ENCODE measurements at places on chromosomes 5 and 9.

GRCh38 chr9:8842402-8843193, 1043.0 kb upstream of the DMAC1 start:
- DNase-seq, result no peak

DNA sequence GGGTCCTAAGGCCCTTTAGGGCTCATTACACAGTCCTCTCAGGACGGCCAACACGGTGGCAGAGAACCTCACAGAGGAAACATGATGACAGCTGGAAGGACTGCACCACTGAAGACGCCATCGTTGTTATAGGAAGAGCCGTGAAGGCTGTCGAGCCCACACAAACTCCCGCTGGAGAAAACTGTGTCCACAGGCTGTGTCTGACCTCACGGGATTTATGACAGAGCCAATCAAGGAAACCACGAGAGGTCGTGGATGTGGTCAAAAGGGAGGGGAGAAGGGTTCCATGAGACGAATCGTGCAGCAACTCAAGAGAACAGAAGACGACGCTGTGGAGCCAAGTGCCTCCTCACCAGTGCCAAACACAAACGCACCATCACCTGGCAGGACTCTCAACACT, 12.2 kb downstream of the QSOX2 start:
- no peak for DNase-seq

DNA sequence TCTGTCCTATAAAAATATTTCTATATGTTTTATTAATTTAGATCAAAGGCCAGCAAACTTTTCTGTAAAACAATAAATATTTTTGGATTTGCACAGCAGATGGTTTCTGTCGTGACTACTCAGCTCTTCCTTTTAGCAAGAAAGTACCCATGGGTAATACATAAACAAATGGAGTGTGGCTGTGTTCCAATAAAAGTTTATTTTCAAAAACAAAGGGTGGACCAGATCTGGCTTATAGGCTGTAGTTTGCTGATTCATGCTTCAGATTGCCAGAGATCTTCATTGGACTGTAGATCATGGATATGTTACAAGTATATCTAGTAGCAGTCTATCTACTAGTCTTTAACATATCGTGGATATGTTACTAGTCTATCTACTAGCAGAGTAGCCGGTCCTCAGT, 590.5 kb downstream of the CSNK1G3 start:
- no peak for DNase-seq

DNA sequence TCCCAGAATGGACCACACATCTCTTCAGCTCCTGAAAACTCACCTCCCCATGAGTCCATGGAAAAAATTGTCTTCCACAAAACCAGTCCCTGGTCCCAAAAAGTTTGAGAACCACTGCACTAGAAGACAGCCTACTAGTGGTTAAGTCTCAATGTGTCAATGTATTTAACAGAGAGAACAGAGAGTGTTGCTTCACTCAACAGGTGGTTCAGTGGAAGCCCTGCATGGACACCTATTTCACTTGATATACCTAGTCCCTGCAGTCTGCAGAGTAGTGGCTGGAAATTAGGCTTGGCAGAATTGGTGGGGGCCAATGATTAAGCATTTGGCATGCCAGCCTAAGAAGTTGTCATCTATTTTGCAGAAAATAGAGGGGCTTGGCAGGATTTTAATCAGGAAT, 23.0 kb downstream of the IL7R start:
- DNase-seq, result no peak

DNA sequence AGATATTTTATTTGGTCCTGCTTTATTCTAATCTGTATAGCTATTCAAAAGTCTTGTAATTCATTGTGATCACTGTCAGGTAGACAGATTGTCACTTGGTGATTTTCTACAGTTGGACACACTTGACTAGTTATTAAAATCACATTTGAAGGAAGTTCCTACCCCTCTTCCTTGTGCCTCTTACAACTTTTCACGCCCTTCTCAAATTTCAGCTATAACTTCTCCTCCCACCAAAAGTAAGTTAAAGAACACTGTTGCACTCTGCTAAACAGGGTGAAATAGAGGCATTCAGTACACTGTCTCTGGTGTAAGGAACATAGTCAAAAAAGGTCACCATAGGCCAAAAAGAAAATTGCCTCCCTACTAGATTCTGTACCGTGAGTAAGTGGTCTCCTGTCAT, 142.1 kb upstream of the POU5F2 start:
- no peak for DNase-seq

- no peak for DNase-seq
Measured at GRCh38 chr9:128625391-128626146, 31.1 kb downstream of the DYNC2I2 start.

GRCh38 chr5:14316471-14316870, 173.3 kb downstream of the TRIO start:
- DNase-seq, result no peak

- no peak for DNase-seq
Measured at GRCh38 chr5:78706381-78706780, 57.8 kb upstream of the LHFPL2 start.

- DNase-seq, result no peak
Measured at GRCh38 chr5:167123126-167123525, 1168.3 kb upstream of the WWC1 start.

GRCh38 chr5:33539212-33539611, 98.4 kb downstream of the TARS1 start:
- no peak for DNase-seq

DNA sequence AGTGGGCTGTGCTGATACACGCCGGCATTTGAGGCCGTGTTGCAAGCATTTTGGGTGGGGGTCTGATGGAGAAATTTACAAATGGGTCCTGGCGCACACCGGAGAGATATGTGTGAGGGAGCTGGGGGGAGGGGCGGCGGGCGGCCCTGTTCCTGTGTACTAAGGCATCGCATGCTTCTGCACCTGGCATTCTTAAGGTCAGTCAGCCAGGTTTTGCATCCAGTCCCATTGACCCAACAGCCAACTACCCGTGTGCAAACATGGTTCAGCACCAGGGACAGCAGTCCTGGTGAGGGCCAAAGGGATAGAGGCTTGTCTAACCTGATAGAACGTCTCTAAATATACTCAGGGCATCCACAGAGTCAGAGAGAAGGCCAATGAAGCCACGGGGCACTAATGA, 839 bp downstream of the GABRG2 start:
- DNase-seq, result peak; percentile 90

DNA sequence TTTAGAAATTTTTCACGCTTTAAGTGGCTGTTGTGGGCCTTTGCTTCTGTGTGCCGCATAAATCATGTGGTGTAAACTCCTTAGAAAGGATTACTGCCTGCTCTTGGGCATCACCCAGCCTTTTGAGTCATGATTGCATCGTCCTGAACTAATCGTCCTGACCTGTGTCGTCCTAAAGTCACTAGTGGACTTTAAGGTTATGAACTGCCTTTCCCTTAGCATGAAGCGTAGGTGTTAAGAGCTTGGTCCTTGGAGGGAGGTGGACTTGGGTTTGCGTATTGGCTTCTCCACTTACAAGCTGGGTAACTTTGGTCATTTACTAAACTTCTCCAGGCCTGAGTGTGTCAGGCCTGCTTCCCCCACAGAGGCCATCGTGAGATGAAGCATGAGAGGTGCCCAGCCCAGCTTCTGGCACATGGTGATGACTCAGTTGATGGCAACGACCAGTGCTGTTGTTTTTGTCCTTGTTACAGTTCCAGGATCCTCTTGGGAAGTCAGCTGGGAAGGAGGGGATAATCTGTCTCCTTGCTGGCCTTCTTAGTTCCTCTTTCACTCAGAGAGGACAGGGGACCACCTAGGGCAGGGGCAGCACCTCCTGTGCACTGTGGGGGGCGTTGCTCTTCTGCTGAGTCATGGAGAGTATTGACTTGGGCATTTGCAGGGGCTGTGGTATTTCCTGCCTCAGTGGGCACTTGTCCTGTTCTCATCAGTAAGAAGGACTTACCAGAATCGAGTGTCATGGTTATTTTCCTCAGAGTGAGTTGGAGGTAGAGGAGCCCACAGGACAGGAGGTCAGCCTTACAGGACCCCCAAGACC, 54.2 kb upstream of the NCS1 start:
- DNase-seq, result no peak

DNA sequence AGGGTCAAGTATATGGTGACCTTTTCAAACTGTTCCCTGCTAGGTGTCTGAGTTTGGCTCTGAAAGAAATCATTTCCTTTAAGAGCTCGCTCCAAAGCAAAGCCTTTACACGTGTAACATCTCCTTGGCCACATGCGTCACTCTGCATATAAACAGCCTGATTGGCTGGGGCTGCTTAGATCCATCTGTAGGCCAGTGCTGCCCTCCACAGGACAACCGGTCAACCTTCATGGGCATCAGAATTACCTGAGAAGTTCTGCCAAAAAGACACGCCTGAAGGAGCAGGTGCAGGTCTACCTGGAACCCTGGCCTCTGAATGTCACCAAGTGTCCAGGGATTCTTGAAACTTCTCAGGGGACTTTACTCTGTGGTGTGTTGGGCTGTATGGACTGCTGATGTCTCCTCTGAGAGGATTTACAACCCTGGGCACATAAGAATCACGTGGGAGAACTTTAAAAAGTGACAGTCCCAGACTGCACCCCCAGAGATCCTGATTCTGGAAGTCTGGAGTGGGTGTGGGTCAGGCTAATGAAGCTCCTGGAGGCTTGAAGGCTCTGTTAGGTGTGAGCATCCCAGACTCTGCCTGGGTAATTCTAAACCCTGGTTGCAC, 497.6 kb downstream of the GADD45G start:
- peak; percentile 80 for DNase-seq

DNA sequence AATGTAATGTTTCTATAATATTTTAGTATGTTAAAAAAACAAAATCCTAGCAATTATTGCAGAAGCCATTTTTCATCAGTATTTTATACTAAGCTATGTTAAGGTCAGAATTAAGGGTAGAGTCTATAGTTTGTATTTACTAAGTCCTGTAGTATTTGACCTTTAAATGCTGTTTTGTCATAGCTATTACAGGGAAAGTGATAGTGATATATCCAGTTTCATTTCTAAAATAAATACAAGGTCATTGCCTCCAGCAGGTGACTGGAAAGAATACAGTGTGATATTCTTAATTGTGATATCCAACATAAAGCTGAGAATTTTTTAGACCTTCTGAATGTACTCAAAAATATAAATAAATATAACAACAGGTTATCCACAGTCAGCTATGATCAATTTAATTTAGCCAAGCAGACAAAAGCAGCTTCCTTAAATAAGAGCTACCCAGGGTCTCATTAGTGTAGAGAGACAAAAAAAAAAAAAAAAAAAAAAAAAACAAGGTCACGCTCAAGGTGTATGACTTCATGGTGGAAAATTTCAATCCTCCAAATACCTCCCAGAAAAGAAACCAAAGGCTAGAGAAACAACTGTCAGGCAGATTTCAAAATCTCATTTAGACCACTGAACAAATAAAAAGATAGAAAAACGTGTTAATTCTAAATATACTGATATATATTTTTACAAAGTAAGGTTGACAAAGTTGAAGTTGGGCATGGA, 278.7 kb downstream of the HCN1 start:
- DNase-seq, result no peak

DNA sequence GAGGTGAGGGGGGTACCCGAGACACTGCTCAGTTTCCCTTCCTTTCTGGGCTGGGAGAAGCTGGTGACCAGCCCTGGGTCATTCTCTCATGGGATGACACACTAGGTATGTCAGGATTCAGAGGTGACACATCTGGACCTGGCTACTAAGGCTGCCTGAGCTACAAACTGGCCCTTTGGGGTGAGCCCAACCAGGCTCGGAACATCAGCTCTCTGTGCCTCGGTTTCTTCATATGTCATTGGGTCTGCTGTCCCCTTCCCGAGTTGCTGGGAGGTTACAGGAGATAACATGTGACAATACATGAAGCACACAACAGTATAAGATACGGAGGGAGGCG, 11.8 kb downstream of the CARD19 start:
- no peak for DNase-seq

DNA sequence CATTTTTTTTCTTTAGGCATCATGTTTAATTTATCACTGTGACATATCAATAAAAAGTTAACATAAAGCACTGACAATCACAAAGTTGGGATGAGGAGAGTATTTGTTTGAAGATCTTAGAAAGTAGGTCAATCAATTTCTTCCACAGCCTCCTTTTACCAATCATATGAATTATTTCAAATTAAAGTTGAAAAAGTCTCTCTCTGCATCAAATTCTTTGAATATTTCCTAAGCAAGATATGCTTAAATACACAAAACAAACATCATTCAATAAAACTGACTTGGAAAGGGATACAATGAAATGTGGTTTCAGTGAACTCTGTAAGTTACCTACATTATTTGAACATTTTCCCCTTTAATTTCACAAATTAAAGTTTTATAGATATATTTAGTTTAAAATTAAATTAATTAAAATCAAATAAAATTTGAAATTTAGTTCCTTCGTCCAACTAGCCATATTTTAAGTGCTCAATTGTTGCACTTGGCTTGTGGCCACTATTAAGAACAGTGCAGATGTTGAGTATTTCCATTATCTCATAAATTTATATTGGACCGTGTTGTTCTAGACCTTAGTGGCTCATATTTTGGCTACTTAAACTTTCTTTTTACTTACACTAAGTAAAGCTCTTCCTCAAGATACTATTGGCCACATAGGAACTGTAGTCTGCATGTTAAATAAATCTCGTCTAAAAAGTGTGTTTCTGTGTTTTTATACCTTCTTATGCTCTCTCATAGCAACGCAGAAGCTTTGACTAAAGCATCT, 949.7 kb upstream of the NUDT12 start:
- no peak for DNase-seq

- no peak for DNase-seq
Measured at GRCh38 chr9:33437898-33438297, 9.5 kb downstream of the AQP3 start.

DNA sequence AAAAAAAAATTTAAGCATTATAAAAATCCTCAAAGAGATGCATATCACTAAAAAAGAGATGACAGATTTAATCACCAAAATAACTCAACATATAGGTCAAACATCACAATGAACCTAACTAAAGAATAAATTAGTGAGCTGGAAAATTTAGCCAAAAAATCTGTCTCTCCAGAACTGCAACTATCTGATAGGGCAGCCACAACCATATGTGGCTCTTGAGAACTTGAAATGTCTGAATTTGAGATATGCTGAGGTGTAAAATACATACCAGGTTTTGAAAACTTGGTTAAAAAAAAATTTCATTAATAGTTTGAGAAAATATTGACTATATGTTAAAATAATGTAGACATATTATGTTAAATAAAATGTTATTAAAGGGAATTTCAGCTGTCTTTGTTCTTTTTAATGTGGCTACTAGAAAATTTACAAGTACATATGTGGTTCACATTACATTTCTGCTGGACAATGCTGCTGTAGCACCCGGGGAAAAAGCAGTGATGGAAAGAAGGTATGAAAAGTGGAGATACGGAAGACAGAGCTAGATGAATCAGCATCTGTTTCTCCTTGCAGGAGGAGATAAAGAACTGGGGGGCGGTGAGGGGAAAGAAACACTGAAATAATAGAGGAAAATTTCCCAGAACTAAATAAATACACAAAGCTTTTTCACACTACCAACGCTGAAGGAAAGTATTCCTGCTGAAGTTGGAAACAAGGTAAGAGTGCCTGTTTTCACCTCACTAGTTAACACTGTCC, 66.1 kb downstream of the DCP2 start:
- no peak for DNase-seq

GRCh38 chr5:43409809-43410271, 2.4 kb downstream of the CCL28 start:
- no peak for DNase-seq

GRCh38 chr5:42626462-42626861, 130.2 kb upstream of the CCDC152 start:
- no peak for DNase-seq

- DNase-seq, result no peak
Measured at GRCh38 chr5:21125238-21125983, 1137.4 kb upstream of the CDH18 start.
